Right ventricle myocardium inferior (tissue), 1 donor: ENCODE measurements at places on chromosomes 1 and 21. TPM values are rescaled to one million over a fixed set of nuclear protein-coding genes. Genes with fewer than 3 reads are reported as not detected.

Gene CSTB
- 44.1 TPM for total RNA-seq

GRCh38 chr1:160307118-160307791, 22.3 kb upstream of the PEX19 start:
- no peak for DNase-seq

GRCh38 chr1:21396516-21396915, 43.4 kb upstream of the NBPF3 start:
- DNase-seq = no peak

Gene MATN1
- total RNA-seq = not detected

- no peak for DNase-seq
Observed at GRCh38 chr21:42941696-42942085, 16.3 kb upstream of the ERVH48-1 start.

DNA sequence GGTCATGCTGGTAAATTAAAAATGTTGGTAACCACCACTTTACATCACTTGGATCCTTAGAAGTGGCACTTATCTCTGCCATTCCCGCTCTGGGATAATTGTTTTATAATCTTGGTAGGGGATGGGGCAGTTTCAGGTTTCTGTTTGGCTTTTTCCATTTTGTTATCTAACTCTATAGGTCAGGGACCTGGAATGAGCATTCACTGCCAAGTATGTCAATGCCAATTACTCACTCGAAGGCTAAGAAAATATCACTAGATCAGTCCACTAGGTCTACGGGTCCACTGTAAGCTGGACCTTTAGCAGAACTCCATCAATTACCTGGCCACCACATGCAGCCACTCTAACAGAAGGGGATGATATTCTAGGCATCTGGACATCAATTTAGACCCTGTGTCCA, 4.5 kb upstream of the DIP2A start:
- DNase-seq = no peak

GRCh38 chr1:205436776-205437410, 15.0 kb upstream of the LEMD1 start:
- no peak for DNase-seq

Gene CELA2B
- not detected for total RNA-seq

Gene OR2M3
- total RNA-seq = not detected

DNA sequence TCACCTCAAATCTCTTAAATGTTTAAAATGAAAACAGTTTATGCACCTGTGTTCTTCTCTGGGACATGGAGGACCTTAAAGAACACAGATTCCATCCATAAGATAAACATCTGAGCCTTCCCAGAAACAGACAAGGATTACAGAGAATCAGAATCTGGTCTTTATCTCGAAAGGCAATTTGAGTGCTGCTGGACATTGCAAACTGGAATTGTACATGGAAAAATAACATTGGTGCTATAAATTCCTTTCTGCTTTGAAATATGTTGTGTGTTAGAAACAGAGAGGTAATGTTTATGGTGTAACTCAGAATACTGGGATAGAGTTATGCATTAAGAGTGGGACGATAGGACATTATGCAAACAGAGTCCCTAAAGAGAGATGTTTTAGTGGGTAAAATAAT, 6.6 kb upstream of the DDR2 start:
- DNase-seq = no peak

GRCh38 chr1:72241397-72241796, 40.9 kb downstream of the NEGR1 start:
- no peak for DNase-seq

Gene SV2A
- 0.51 TPM for total RNA-seq

DNA sequence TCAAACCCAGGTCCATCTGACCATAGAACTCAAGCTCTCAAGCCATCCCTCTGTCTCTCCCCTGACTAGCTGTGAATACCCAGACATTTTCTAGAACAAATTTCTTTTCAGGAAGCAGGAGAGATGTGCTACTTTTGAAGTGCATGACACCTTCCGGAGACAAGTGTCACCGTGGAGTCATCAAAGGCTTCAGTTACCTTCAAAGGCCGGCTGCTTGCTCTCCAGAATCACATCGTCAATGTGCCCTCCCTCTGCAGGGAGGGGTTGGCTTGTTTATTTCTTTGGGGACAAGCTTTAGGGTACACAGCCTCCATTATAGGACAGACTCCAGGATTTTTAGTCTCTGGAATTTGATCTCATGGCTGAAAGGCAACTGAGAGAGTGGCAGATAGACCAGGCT, 37.7 kb upstream of the IGSF21 start:
- no peak for DNase-seq

GRCh38 chr21:46253610-46254124, 25.1 kb upstream of the LSS start:
- DNase-seq = no peak

DNA sequence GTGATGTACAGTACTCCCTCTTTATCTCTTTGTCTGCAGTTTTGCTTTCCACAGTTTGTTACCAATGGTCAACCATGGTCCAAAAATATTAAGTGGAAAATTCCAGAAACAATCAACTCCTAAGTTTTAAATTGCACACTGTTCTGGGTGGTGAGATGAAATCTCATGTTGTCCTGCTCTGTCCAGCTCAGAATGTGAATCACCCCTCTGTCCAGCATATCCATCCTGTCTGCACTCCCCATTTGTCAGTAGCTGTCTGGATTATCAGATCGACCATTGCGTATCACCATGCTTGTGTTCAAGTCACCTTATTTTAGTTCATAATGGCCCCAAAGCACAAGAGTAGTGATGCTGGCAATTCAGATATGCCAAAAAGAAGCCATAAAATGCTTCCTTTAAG, 118.2 kb upstream of the PDE4B start:
- DNase-seq = no peak

Gene SPATA1
- total RNA-seq = 0.92 TPM

- DNase-seq = no peak
Observed at GRCh38 chr1:200260597-200261335, 149.1 kb downstream of the ZNF281 start.

- DNase-seq = no peak
Observed at GRCh38 chr1:221394011-221394544, 347.8 kb downstream of the DUSP10 start.

DNA sequence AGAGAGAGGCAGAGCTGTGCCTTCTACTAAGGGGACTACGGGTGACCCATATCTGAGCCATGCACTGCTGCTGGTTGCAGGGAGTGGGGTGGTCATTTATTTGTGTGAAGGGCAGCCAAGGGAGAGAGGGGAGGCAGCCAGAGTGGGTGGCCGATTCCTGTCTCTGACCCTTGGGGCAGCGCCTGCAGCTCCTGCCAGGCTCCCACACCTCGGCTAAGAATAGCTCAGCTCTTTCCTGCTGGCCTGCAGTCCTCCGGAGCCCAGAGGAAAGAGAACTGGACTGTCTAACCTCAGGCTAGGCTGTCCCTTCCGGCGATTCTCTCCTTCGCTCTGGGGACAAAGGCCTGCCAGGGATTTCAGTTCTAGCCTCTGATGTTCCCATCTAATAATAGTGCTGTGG, 11.6 kb upstream of the CD34 start:
- DNase-seq = peak; percentile 81

GRCh38 chr1:117271959-117272358, 61.2 kb upstream of the VTCN1 start:
- no peak for DNase-seq

GRCh38 chr21:34690041-34690792, 21.4 kb downstream of the CLIC6 start:
- DNase-seq = no peak
